ENCODE measurements at places on chromosomes 5 and 9.
A peak's percentile ranks its signal among the peaks of the same experiment; 100 is the strongest.

DNA sequence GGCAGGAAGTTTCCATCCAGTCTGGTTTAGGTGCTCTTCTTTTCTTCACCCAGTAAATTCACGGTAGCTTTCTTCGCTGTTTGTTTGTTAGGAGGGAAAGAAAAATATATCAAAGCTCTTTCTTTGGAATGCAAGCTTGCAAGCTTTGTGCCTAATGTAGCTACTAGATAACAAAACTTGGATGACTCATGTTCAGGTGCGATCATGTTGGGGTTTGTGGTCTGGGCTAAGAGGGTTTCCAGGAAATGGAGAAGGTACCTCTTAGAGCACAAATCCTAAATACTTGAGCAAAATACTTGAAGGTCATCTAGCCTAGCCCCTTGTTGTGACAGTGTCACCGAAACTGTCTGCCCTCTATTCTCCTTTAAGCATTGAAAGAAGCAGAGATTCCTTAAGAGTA lies 17.7 kb downstream of the SRP19 start:
- no peak for DNase-seq

GRCh38 chr9:135732569-135733257 lies 30.7 kb downstream of the KCNT1 start:
- no peak for DNase-seq

- DNase-seq: peak; percentile 71
Observed at GRCh38 chr9:95756986-95757385, 118.5 kb upstream of the ERCC6L2 start.

- no peak for DNase-seq
Observed at GRCh38 chr9:26813247-26813646, 79.4 kb downstream of the CAAP1 start.

DNA sequence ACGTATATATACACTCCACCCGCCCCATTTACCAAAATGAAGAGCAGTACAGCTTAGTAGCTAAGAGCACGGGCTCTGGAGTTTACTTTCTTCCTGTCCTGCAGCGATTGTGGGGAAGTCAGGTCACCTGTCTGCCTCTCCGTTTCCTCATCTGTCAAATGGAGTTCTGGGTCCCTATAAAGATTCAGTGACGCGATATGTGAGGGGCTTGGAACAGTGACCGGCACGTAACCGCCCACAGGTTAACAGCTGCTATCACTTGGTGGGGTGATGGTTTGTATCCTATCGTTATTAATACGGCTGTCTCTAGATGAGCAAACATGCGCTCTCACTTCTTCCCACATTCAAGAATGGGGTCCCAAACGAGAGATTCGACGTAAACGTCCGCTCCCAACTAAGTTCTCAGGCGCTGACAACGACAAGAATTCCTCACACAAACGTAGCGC lies 426 bp downstream of the FAM114A2 start:
- no peak for DNase-seq

- DNase-seq: no peak
Observed at GRCh38 chr5:43900974-43901373, 298.0 kb downstream of the NNT start.

- DNase-seq: no peak
Observed at GRCh38 chr5:122842016-122842580, 3.3 kb upstream of the SNX24 start.

DNA sequence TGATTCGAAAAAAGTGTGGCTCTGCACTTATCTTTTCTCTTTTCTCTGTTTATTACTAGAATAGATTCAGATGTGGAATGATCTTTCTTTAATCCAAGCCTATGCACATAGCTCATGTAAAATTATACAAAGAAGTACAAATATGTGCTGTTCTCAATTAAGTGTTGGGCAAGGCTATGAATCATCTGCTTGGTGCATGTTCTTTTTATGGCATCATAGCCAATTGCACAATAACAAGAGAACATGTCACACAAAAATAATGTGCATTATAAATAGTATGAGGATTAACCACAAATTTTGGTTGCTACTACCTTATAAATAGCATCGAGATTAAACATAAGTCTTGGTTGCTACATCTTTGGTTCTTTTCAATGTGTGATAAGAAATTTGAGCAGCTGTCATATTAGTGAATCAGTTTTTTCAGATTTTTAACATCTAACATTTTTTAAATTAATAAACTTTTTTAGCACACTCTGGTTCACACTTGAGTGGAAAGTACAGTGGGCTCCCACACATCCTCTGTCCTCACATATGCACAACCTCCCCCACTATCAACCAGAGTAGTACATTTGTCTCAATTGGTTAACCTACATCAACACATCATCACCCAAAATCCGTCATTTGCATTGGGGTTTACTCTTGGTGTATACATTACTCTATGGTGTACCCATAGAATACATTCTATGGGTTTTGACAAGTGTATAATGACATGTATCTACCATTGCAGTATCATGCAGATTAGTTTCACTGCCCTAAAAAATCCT lies 6.8 kb upstream of the RECK start:
- DNase-seq: peak; percentile 92

DNA sequence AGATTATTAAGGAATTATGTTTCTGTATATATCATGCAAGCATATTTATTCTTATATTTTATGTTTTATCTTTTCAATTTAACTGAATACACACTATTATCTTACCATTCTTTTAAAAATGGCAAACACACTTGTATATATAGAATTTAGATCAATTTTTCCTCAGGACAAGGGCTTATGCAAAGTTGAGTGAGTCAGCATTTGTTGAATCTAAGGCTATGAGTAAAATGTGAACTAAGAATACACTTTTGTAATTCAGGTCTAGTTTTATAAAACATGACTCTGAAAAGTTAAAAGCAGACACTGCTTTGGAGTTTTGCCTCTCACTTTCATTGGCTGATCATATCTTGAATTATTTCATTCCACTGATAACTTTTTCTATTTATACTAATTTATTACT lies 127.8 kb downstream of the FOCAD start:
- no peak for DNase-seq

GRCh38 chr5:57313716-57314115 lies 139.9 kb downstream of the GPBP1 start:
- DNase-seq: no peak

- no peak for DNase-seq
Observed at GRCh38 chr5:33857037-33857436, 34.8 kb downstream of the ADAMTS12 start.

- no peak for DNase-seq
Observed at GRCh38 chr5:34556509-34556782, 99.7 kb upstream of the RAI14 start.
